ENCODE measurements at places on chromosomes 6 and 20.

GRCh38 chr6:4999586-4999985, 4.3 kb downstream of the RPP40 start:
- DNase-seq: no peak

- no peak for DNase-seq
These were observed 20.9 kb downstream of the TSHZ2 start for GRCh38 chr20:52993076-52993475.

DNA sequence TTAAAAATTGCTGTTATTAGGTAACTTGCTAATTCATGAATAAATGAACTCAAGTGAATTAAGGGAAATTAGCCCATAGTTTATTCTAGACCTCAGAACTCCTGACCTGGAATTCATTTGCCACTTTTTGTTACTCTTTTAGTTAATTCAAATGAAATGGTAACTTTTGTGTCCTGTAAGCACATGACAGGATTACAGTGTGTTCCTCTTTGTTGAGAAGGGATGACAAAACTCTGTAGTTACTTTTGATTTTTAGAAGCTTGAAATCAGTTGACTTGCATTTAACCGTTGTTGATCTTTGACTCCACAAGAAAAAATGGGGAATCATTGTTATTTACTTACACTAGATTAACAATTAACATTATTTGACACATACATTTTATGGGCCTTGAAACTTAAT, 6.2 kb downstream of the SLC9A8 start:
- no peak for DNase-seq

DNA sequence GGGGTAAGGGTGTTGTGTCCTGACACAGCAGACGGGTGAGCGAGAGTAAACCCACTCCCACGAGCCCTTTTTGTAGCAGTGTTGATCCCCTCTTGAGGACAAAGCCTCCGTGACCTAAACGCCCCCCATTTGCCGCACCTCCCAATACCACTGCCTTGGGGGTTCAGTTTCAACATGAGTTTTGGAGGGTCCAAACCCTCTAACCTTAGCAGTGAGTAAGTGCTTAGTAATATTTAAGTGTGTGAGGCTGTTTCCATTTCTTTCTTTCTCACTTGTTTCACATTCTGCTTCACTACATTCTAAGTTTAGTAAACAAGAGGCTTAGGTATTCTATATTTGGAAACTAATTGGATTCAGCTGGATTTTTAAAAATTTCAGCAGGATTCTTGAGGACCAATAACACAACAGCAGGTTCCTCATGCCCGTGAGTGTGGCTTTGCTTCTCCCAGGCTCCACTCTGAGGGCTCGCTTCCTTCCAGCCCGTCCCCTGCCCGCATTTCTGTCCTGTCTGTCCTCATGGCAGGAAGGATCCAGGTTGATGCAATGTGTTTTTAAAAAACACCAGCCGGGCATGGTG, 41.2 kb downstream of the SNX9 start:
- no peak for DNase-seq

DNA sequence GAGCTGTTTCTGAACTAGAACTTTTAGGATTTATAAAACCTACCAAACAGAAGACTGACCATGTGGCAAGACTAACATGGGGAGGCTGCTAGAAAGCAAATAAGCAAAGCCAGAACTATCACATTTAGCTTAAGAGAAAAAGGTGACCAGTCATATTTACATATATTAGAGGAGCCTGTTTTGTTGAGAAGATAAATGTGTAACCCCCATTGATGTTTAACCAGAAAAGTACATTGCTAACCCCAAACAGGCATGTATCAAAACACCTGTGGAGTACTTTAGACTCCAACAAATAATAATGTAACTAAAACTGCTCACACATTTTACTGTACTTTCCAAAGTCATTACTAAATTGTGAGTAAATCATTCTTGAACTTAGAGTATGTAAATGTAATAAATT, 35.0 kb downstream of the AKIRIN2 start:
- DNase-seq: no peak

GRCh38 chr6:28794175-28795002, 129.4 kb downstream of the TRIM27 start:
- no peak for DNase-seq

DNA sequence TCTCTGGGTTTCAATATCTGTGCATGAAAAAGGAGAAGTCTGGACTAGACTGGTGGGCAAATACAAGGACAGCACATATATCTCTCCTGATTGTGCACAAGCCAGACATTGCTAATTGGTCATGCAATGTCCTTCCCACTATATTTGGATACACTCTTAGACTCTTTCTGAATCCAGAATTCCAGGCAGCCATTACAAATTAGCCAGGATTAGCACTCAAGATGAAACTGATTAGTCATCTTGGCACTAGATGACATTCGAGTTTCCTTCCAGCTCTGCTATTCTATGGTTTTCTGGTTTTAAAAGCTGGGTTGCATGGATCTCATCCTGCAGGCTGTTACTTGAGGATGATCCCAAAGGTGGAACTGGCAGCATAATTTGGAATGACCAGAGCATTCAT, 73.2 kb downstream of the SCP2D1 start:
- no peak for DNase-seq

DNA sequence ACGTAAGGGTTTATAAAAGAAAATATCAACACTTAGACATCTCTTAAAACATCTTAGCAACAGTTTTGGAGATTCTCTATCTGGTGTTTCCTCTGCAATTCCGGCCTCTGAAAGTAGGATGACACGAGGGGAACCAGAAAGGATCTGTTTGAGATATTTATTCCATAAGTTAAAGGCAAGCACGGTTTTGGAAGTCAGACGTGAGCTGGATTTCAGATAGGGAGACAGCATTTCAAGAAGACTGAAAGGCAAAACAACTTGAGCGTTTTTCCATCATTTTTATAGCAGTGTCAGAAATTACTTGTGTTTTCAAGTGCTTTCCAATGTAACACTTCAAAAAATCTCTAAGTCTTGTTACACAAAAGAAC, 52.9 kb upstream of the BTN3A2 start:
- DNase-seq: no peak

GRCh38 chr6:71290611-71291010, 2.0 kb downstream of the OGFRL1 start:
- no peak for DNase-seq

DNA sequence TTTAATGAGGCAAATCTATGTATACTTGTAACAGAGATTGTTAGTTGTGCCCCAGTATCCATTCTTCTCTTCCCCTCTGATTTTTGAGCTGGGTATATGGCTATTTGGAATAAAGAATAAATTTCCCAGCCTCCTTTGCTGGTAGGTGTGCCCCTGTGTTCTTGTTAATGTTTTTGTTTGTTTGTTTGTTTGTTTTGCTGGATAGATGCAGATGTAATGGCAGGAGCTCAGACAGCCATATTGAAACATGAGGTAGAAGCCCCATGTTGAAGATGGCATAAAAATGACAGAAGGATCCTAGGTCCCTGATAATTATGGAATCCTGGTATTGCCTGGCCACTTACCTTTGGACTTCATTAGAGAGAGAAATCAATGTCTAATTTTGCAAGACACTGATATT, 19.9 kb upstream of the FKBP5 start:
- DNase-seq: no peak
